Aorta (tissue), 5 donors: ENCODE measurements at places on chromosomes 4 and X.

GRCh38 chr4:147542229-147542990, 61.5 kb downstream of the EDNRA start:
- DNase-seq, result no peak

- no peak for DNase-seq
Measured at GRCh38 chr4:81049907-81050306, 19.4 kb downstream of the BMP3 start.

- no peak for DNase-seq
Measured at GRCh38 chr4:61493041-61493440, 292.9 kb downstream of the ADGRL3 start.

GRCh38 chrX:101977106-101977505, 45.3 kb upstream of the ZMAT1 start:
- DNase-seq, result no peak

GRCh38 chrX:48530736-48531135, 8.8 kb upstream of the TBC1D25 start:
- no peak for DNase-seq

DNA sequence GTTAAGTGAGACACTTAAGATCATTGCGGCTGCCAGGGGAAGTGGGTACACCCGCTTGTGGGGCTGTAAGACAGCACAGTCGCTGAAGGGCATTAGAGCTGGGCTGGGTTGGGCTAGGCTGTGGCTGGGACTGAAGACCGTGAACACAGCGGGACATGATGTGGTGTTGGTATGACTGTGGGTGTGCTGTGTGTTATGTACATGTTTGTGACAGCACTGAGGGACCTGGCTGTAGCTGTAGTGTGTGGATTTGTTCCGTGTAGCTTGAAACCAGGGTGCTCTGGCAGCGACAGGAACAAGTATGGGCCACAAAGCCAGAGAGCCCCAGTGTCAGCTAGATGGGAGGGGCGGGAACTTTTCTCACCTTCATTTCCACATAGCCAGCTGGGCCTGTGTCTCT, 82.1 kb downstream of the NHSL2 start:
- no peak for DNase-seq

GRCh38 chr4:64001229-64001898, 407.9 kb downstream of the TECRL start:
- DNase-seq, result no peak

DNA sequence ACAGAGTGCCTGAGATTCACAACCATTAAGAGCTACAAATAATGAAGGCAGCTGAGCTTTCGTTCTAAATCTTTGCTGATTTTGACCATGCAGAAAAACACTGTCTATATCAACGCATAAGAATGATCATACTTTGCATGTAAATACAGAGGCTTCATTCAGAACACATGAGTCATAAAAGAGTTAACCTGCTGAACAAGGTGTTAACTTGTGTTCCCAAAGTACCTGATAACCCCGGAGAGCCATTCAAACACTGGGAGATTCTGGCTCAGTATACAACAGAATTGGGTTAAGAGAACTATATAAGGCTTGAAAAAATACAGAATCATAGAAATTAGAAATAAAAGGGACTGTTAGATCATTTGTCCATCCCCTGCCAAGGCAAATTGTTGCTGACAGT, 964.3 kb upstream of the TENM3 start:
- no peak for DNase-seq

DNA sequence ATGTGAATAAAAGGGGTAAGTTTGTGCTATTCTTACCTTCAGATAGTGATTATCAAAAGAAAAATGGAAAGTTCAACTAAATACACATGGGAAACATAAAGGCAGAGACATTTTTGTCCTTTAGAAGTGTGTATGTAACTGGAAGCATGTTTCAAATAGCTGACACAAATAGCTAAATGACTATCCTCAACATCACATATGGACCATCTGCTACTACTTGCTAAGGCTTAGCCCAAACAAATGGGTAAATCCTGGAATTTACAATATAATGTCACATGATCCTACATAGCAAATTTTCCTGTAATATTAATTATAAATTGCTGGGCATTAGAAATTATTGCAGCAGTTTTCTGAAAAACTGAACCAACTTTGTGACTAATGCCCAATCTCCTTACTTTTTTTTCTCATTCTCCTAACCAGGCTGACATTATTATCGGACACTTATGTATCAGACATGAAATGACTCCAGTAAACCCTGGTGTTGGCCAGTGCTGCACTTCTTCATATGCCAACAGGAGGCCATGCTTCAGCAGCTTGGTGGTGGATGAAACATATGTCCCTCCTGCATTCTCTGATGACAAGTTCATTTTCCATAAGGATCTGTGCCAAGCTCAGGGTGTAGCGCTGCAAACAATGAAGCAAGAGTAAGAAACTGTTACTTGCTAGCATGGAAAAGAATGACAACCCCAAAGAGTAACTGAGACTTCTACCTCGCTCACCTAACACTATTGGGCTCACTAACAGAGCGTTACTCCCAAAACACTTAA, 16.1 kb downstream of the AFP start:
- DNase-seq, result no peak

DNA sequence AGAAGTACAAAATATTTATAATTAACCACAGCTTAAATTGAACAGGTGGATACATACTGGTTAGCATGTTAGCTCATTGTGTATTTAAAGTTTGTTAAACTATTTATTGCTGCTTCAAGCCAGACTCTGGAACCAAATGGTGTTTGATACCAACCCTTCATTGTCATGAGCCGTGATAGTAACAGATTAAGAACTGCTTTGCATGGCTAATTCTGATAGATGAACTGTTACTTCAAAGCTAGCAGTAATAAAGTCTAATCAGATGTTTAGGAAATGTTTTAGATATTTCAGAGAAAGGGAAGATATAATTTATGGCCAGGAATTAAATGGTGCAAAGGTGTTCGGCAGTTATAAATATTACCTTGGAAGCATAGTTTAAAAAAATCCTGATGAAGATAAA, 676.1 kb upstream of the ATOH1 start:
- DNase-seq, result no peak

- DNase-seq, result no peak
Measured at GRCh38 chr4:20621476-20621875, 78.8 kb upstream of the PACRGL start.

DNA sequence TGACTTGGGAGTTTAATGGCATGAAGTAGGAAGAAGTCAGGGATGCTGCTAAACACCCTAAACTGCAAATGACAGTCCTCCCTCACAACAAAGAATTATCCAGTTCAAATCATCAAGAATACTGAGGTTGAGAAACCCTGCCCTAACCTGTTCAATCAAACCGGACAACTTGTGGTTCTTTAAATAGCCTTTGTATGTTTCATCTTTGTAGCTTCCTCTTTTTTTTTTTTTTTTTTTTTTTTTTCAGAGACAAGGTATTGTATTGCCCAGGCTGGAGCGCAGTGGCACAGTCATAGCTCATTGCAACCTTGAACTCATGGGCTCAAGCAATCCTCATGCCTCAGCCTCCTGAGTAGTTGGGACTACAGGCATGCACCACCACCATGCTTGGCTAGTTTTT, 52.5 kb upstream of the TTC29 start:
- no peak for DNase-seq

- DNase-seq, result no peak
Measured at GRCh38 chrX:117854806-117855205, 261.8 kb downstream of the KLHL13 start.

DNA sequence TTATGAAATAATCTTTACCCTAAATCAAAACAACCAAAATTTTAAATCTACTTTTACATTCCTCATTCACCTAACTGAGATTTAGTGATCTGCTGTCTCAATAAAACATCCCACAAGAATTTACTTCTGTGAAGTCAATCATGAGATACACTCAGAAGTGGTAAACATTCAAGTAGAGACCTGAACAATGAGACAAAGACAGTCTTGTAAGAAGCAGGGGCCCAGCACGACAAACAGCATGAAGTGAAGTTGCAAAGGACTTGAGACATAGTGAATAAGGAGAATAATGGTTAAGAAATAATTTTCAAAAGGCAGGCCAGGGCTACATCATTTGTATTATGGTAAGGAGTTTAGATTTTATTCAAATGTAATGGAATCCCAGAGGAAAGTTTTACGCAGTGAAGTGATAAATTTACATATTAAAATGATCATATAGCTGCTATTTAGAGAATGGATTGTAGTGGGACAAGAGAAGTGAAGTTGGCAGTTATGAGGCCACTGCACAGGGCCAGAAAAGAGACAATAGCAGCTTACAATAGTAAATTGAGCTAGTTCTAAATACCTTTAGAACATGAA, 101.9 kb downstream of the MAB21L2 start:
- no peak for DNase-seq

- DNase-seq, result no peak
Measured at GRCh38 chr4:140884431-140885058, 128.4 kb upstream of the TBC1D9 start.

DNA sequence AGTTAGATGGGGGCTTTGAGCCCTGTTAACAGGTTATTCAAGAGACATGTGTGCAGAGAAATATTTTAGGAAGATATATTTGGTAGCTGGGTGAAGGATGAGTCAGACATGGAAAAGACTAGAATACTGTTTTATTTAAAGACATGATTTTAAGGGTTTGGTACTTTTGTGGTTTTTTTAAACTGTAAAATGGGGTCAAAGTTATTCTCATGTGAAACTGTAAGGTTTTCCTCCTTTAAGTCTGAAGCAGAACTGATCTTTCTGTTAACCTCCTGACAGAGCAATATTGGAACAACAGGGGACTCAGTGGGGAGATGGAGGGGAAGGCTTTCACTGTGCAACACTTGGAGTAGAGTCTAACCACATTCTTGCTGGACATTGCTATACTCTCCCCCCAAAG, 112.4 kb upstream of the LSM6 start:
- no peak for DNase-seq

DNA sequence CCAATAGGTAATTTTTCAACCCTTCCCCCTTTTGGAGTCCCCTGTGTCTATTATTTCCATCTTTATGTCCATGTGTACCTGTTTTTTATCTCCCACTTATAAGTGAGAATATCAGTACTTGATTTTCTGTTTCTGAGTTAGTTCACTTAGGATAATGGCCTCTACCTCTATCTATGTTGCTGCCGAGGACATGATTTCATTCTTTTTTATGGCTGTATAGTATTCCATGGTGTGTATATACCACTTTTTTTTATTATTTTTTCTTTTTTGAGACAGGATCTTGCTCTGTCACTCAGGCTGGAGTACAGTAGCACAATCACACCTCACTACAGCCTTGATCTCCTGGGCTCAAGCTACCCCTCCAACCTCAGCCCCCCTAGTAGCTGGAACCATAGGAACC, 47.6 kb downstream of the FUNDC1 start:
- DNase-seq, result no peak

DNA sequence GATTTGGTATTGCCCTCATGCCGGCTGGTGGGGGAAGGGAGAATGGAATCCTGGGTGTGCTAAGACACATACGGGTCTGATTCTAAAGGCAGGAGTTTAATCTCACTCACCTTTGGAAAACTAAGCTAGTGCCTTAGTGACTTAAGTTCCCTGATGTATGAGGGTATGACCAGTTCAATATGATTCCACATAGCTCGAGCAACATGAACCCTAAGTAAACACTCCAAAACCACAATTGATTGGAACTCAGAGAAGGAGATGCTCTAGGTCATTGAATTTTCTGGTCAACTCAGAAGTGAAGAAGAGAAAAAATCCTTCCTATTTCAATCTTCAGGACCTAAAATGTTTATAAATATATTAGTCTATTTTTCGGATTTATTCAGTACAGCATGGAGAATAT, 420.1 kb upstream of the INTU start:
- no peak for DNase-seq

DNA sequence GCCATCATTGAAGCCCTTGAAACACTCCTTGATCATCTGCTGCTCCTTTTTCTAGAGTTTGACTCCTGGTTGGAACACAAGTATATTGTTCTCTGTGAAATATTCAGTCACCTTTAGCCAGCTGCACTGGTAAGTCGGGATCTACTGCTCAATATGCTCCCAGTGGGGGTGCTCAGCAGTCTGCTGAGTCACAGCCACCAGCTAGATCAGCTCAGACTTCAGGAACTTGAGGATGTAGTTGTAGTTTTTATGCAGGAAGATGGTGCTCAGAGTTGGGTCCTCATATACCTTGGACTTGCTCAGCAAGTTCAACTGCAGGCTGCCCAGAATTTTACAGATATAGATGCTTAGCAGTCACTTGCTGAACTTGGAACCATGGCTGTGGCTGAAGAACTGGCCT, 202.5 kb upstream of the RPL34 start:
- DNase-seq, result no peak

GRCh38 chr4:86302251-86302650, 57.6 kb downstream of the MAPK10 start:
- DNase-seq, result no peak

DNA sequence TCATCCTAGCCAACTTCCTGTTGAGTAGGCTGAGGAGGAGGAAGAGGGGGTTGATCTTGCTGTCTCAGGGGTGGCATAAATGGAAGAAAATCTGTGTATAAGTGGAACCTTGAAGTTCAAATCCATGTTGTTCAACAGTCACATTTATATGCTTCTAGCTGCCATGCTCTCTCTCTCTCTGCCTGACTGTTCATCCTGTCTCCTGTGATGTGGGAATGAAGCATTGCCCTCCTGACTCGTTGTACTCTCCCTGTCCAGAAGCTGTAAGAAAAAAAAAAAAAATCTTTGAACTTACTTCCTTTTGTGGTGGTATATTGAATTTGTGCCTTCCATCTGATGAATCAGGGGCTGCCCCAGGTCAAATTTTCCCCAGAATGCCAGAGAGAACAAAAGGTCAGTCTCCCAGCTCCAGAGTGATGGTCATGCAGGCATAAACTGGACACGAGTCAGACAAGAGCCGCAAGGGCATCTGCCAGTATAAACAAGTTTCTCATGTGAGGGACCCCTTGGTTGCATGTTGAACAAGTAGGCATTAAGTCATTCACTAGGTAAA, 257.0 kb downstream of the IDS start:
- no peak for DNase-seq

DNA sequence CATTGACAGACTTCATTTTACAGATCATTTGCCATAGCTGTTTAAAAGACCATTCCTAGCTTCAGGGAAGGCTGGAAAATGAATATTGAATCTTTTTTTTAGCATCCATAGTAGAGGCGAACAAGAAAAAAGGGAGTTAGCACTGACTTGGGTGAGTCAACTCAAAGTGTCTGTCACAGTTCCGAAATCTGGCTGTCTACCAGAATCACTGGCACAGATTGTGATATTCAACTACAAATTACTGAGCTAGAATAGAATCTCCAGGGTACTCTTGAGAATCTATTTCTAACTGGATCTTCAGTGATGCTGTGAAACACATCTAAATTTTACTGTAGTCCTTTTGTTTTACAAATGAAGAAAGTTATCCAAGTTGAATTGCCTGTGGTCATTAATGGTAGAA, 31.5 kb downstream of the SEC24B start:
- DNase-seq, result no peak

GRCh38 chrX:148661035-148661434, 160.6 kb downstream of the AFF2 start:
- DNase-seq, result no peak

GRCh38 chr4:111046811-111047210, 423.9 kb upstream of the PITX2 start:
- no peak for DNase-seq

DNA sequence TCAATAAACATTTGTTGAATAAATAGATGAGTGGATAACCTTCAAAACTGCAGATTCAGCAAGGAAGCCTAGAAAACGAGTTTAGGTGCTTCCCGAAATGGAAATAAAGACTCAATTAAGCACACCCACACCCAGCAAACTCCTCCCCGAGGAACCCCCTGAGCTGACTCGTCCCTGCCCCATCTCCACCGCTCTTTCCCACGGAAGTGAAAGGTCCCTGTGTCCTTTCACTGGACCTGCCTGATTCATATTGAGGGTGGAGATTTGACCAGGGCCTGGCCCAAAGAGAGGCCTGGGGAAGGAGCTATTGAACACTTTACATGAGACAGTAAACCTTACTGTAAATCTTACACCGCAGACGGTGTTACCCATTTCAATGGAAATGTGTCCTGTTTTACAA, 129.1 kb downstream of the CPZ start:
- no peak for DNase-seq
